ENCODE measurements at places on chromosomes 2 and 18. TPM values are rescaled to one million over a fixed set of nuclear protein-coding genes. Genes with fewer than 3 reads are reported as not detected.

DNA sequence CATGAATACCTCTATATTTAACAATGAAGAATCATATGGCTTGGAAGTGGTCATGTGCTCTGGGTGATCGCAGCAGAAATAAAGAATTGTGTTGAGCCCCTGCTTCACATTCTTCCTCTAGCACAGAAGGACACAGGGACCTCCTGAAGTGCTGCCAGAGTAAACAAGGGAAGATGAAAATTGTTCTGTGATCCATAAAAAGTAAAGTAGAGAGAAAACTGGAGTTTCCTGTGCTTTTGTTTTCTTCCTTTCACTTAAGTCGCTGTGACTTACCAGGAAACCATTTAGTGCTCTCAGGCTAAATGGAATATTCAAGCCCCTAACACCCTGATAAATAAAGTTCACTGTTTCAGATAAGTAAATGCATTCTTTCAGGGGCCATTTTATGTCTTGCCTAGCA is 1173.6 kb upstream of the CHAC2 start:
- H3K27ac ChIP-seq, result no peak overlapping the region

DNA sequence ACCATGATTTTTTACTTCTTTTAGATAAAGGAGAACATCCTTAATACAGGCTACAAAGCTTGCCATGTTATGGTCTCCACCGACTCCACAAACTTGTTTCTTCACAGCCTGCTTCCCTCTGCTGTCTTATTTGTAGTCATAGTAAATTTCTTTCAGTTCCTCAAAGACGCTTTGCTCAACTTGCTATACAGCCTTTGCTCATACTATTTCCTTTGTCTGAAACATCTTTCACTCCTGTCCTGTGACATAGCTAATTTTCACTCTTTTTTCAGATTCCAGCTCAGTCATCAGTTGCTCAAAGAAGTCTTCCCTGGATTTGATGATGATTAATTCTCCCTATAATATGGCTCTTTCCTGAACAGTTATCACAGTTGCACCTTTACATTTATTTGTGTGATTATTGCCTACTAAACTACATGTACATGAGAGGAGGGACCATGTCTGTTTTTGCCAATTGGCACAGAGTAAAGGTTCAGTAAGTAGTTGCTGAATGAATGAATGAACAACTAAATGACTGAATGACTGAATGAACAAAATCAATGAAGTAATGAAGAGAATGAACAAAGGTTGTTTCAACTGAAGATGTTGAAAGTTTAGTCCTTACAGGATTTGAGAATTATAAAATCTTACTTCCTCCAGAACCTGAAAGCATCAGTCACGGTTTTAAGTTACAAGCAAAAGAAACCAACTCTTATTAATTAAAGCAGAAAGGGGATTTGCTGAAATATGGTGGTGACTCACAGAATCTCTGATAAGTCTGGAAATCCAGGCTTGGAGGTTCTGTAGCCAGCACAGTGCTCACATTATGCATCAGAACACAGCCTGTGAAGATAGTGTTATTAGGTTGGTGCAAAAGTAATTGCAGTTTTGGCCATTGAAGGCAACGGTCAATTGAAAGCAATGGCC is 186.4 kb upstream of the FAM98A start:
- peak overlapping the region; percentile 71 for H3K27ac ChIP-seq
- peaks cover 23% of the 10 kb centered on the region for H3K4me1 ChIP-seq
- H3K36me3 ChIP-seq, result no peaks in the 10 kb centered on the region
- peak; percentile 44 for DNase-seq

DNA sequence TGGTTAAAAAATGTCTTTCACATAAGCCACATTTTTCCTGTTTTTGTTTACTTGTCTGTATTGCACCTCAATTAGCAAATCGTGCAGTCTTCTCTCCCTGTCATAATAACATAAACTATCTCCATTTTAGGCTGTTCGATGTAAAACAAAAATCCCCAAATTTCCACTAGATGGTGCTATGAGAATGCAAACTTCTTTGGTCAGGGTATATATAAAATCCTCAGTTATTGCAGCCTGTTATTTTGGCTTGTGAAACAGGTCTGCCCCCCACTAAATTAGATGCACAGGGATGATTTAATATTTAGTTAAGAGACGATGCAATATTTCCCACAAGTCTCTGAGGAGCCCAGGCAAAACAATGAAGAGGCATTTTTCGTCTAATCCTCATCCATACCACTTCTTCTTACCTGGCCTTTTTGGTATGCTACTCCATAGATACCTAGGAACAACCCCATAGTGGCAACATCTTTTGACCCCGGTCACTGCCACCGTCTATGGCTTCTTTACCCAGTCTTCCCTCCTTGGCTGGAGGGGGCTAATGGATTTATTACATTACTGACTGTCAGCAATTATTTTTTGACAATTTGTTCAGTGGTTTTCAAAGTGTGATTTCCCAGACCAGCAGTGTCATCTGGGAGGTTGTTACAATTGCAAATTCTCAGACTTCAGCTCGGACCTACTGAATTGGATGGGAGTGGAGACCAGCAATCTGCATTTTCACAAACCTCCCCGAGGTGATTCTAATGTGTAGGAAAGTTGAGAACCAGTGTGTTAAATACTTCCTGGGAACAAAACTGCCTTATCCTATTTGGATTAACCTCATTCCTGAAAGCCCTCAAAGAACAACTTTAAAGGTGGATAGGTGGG is 117.4 kb upstream of the CWC22 start:
- peak; percentile 4 for DNase-seq
- H3K27me3 ChIP-seq, result no peaks in the 10 kb centered on the region
- no peak overlapping the region for H3K27ac ChIP-seq

GRCh38 chr2:169464466-169464865 is 14.8 kb upstream of the BBS5 start:
- no peak overlapping the region for H3K4me3 ChIP-seq
- DNase-seq, result no peak

TMBIM1 gene
- total RNA-seq, result 26.9 TPM

- DNase-seq, result no peak
- no peak overlapping the region for H3K27ac ChIP-seq
- no peaks in the 10 kb centered on the region for H3K4me1 ChIP-seq
- no peak overlapping the region for H3K4me3 ChIP-seq
These were observed 52.3 kb downstream of the SOS1 start for GRCh38 chr2:39068299-39069135.

SERPINB13 gene
- not detected for total RNA-seq

GCG gene
- 0.29 TPM for total RNA-seq

GRCh38 chr2:173571021-173571821 is 216.5 kb downstream of the CDCA7 start:
- H3K4me3 ChIP-seq, result no peak overlapping the region
- no peaks in the 10 kb centered on the region for H3K27me3 ChIP-seq
- no peak overlapping the region for H3K27ac ChIP-seq
- DNase-seq, result no peak
- no peaks in the 10 kb centered on the region for H3K4me1 ChIP-seq

DNA sequence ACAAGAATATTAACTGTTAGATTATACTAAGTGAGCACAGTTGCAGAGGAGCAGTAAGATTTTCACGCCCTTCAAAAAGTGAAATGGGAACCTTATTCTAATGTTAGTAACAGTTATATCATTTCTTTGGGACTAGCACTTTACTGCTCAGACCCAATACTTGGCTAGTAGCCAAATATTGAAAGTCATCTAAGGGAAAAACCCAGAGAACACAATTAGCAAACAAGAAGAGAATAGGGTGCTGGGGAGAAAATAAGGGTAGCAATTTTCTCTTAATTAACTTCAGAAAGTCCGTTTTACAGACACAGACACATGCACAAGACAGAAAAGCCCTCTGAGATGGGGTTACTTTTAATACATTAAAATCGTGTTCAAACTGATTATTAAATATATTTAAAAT is 71.8 kb downstream of the ID2 start:
- H3K36me3 ChIP-seq, result no peaks in the 10 kb centered on the region
- H3K4me3 ChIP-seq, result no peak overlapping the region
- peaks cover 18% of the 10 kb centered on the region for H3K4me1 ChIP-seq
- DNase-seq, result peak; percentile 19
- H3K27me3 ChIP-seq, result no peaks in the 10 kb centered on the region

LAMA3 gene
- 4.5 TPM for total RNA-seq

- H3K27me3 ChIP-seq, result no peaks in the 10 kb centered on the region
- no peaks in the 10 kb centered on the region for H3K36me3 ChIP-seq
- H3K4me1 ChIP-seq, result no peaks in the 10 kb centered on the region
- no peak for DNase-seq
- H3K27ac ChIP-seq, result no peak overlapping the region
These were observed 5.3 kb downstream of the KLF11 start for GRCh38 chr2:10048501-10049171.

TMEM182 gene
- total RNA-seq, result 3.7 TPM

DNA sequence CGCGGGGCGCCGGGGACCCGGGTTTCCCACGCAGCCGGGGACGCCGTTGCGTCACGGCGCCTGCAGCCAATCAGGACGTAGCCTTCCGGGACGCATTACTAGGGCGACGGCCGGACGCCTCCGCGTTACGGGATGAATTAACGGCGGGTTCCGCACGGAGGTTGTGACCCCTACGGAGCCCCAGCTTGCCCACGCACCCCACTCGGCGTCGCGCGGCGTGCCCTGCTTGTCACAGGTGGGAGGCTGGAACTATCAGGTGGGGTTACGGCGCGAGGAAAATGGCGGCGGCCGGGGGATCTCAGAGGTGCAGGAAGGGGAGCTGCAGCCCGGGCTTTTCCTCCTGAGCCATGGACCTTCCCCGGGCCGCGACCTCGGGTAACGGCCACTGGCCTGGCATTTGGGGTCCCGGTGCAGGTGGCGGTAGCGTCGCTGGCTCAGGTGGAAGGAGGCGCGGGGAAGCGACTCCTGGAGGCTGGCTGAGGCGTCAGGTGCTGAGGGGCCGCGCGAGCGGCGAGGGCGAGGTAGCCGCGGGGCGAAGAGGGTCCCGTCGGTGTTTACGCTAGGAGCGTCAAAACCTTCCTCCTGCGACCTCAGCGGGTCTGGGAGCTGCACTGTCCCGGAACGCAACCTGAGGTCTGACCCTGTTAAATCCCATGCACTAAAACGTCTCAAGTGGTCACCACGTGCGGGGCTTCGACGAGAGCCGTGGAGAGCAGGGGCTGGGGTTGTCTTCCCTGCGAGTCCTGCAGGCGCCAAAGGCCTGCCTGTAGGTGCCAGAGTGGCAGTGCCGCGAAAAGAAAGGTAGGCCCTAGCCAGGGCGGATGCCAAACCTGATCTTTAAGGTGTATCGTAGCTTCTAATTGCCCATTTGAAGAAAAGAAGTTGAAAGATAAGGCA is at the start of gene LCLAT1:
Gene LCLAT1 (plus strand): TSS at position 98 of the 897 bp plus-strand sequence. CDS start 78,345 bp downstream, outside the sequence.
- H3K27me3 ChIP-seq, result no peaks in the 10 kb centered on the region
- no peaks in the 10 kb centered on the region for H3K36me3 ChIP-seq

COL6A3 gene
- total RNA-seq, result 0.43 TPM

KIAA2012 gene
- not detected for total RNA-seq

DNA sequence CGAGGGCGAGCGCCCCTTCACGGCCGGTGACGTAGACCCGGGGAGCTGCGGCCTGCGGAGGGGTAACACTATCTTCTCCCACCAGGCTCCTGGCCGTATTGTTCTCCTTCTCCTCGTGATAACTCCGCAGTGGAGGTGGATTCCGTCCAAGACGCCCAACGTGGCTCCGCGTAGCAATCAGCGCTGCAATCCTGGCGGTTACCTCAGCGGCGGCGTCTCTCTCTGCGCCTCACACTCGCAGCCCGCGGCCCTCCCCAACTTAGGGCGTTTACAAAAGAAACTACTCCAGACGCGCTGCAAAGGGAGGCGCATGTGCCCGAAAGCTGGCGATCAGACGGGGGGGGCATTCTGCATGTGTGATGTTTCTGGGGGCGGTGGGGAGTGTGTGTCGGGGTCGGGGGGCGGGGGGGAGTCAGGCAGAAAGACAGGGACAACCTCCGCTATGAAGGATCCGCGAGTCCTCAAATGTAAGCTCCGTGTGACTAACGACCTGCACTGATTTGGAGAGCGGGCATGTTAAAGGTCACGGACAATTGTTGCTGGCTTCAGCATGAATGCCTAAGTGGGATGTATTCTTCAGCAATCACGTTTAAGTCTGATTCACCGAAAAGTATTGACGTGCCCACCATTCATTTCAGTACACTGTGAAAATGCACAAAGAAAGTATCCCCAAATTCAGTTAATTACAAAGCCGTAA is 1.3 kb upstream of the ZNF516 start:
- peak overlapping the region; percentile 88 for H3K27ac ChIP-seq
- peaks cover 9% of the 10 kb centered on the region for H3K4me1 ChIP-seq
- no peaks in the 10 kb centered on the region for H3K36me3 ChIP-seq

- no peak overlapping the region for H3K27ac ChIP-seq
- DNase-seq, result no peak
- no peaks in the 10 kb centered on the region for H3K27me3 ChIP-seq
- H3K4me1 ChIP-seq, result no peaks in the 10 kb centered on the region
These were observed 272.3 kb upstream of the COL3A1 start for GRCh38 chr2:188701836-188702235.

DNA sequence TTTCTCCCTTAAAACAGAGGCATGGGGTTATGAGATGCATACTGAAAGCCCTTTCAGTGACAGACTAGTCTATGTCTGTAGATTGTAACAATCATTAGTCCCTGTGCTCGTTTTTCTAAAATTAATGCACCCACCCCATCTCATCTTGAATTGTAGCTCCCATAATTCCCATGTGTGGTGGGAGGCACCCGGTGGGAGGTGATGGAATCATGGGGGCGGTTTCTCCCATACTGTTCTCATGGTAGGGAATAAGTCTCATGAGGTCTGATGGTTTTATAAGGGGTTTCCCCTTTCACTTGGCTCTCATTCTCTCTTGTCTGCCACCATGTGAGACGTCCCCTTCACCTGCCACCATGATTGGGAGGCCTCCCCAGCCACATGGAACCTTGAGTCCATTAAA is 100.9 kb downstream of the AP1S3 start:
- no peak overlapping the region for H3K4me3 ChIP-seq
- H3K27ac ChIP-seq, result no peak overlapping the region
- H3K36me3 ChIP-seq, result no peaks in the 10 kb centered on the region
- no peaks in the 10 kb centered on the region for H3K4me1 ChIP-seq

GRCh38 chr2:16293398-16293797 is 353.0 kb downstream of the MYCN start:
- H3K27ac ChIP-seq, result no peak overlapping the region
- no peaks in the 10 kb centered on the region for H3K27me3 ChIP-seq
- H3K4me1 ChIP-seq, result no peaks in the 10 kb centered on the region
- H3K4me3 ChIP-seq, result no peak overlapping the region
- no peaks in the 10 kb centered on the region for H3K36me3 ChIP-seq

- no peak overlapping the region for H3K27ac ChIP-seq
- H3K36me3 ChIP-seq, result no peaks in the 10 kb centered on the region
- H3K4me1 ChIP-seq, result no peaks in the 10 kb centered on the region
- H3K4me3 ChIP-seq, result no peak overlapping the region
These were observed 106.7 kb downstream of the FOXI3 start for GRCh38 chr2:88345842-88346241.
